ENCODE measurements at places on chromosomes 16 and 17.

- peak; percentile 46 for DNase-seq
These were observed 168.5 kb downstream of the MSI2 start for GRCh38 chr17:57424777-57425188.

- DNase-seq = no peak
These were observed 12.0 kb downstream of the FOXN1 start for GRCh38 chr17:28518132-28518531.

DNA sequence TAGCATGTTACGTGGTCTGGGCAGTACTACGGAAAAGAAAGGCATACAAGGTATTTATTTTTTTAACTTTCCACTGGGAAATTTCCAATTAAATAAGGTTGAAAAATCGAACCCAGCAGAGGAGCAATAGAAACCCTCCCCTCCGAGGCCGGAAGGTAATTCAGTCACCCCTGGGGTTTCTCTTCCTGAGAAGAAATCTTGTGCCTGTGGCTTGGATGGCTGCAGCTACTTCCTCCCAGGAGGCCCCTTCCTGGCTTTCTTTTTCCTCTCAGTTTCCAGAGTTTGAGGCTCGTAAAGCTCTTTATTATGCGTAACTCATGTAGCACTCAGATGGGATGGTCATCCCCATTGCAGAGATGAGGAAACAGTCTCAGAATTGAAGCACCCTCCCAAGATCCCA lies 140.3 kb downstream of the ASIC2 start:
- no peak for DNase-seq

DNA sequence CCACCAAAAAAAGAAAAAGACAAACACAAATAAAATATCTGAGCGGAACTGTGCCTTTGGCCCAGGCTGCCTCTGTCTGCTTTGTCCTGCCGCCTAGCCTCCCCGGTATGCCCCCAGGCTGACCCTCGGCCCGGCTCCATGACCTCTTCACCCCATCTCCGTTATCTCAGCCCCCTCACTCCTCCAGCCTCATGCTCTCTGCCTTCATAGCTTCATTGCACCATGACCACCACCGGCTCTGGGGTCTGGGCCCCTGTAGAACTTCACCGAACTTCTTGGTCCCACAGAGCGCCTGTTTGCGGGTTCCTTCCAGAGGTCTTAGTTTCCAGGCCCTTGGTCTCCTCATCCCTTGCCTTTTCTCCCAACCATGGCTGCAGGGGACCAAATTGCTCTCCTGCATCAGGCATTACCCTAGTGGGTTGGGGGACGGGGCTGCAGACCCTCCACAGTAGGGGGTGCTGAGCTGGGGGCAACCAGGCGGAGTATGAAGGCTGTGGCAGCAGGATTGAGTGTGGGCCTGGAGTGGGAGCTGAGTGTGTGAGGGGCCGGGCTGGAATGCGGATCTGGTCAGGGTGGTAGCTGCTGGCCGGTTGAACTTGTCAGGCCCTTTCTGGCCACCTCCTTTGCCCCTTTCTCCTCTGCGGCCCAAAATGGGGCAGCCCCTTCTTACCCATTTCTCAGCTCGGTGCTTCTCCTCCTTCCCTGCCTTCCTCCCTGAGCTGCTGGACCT lies 6.9 kb downstream of the HIRIP3 start:
- no peak for DNase-seq

GRCh38 chr17:19401321-19402010 lies 9.6 kb upstream of the RNF112 start:
- DNase-seq = no peak

- DNase-seq = no peak
These were observed 45.6 kb downstream of the PRMT7 start for GRCh38 chr16:68356249-68356918.

DNA sequence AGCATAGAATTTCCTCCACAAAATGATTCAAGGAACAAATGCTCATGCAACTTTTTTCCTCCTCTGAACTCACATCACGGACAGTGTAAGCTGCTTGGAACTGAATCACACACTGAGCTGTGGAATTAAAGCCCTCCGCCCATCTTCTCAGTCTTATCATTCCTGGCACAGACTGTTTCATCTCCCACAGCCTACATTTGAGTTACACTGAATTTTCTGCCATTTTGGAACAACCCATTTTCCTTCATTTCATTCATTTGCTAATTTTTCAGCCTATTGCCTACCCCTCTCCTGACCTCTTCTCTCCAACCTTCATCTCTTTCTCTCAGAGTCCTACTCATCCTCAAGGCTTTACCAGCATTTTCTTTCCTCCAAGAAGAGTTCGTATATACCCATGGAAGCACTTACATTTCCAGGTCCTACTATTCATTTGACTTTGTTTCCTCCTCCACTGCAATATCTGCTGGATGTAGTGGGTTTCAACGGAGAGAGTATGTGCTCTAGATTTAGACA lies 39.1 kb upstream of the TOM1L1 start:
- DNase-seq = no peak

GRCh38 chr17:42971589-42971988 lies 7.3 kb upstream of the AARSD1 start:
- DNase-seq = no peak

- DNase-seq = no peak
These were observed 39.6 kb upstream of the PSMD7 start for GRCh38 chr16:74257061-74257460.

GRCh38 chr16:59698346-59699020 lies 964.4 kb upstream of the GOT2 start:
- DNase-seq = no peak

GRCh38 chr17:14744761-14745473 lies 444.0 kb downstream of the HS3ST3B1 start:
- no peak for DNase-seq

GRCh38 chr17:13492737-13493122 lies 109.0 kb downstream of the HS3ST3A1 start:
- no peak for DNase-seq

DNA sequence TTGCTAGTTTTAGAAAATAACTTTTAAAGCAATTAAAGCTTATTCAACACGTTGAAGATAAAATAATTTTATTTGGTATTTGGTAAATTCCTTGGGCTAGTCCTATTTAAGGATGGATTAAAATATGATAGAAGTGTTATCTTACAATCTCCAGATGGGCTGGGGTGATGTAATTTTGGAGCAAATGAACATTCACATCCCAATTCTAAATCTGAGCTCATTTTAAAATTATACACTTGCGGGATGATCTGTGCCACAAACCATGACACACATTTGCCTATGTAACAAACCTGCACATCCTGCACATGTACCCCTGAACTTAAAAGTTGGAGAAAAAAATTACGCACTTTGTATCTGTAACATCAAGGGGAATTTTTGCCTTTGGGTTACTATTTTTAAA lies 31.5 kb downstream of the NLK start:
- no peak for DNase-seq

GRCh38 chr16:67399749-67400704 lies 6.7 kb upstream of the TPPP3 start:
- DNase-seq = peak; percentile 76

DNA sequence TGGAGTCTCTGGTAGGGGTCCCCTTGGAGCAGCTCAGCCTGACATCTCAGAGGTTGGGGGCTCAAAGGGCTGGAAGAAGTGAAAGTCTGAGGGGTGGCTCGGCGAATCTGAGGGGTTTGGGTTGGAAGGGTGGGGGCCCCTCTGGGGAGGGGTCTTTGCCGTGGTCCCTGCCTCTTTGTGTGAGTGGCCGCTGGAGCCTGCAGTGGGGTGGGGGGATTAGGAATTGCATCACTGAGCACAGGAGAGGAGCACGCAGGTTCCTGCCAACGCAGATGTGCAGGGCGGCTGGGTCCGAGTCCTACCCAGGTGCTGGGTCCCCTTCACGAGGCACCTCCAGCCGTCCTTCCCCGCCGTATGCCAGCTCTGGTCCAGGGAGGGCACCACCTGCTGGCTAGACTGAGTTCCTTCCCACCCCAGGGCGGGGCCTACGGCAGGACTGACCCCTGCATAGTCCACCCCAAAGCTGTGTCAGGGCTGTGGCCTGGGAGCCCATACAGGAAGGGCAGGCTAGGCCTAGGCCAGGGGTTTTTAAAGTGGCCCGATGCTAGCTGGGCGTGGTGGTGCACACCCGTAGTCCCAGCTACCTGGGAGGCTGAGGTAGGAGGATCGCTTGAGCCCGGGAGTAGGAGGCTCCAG lies 9.9 kb downstream of the FMNL1 start:
- peak; percentile 36 for DNase-seq
